Activated T-cell treated with anti-CD3 and anti-CD28 coated beads for 1 hour (primary cell): ENCODE measurements at places on chromosomes 1 and 21.

- DNase-seq: no peak
Measured at GRCh38 chr1:42430286-42431135, 25.3 kb downstream of the ZMYND12 start.

GRCh38 chr1:8679395-8679800, 138.0 kb downstream of the RERE start:
- no peak for DNase-seq

GRCh38 chr1:162397039-162397448, 14.9 kb downstream of the SH2D1B start:
- DNase-seq: no peak

GRCh38 chr1:180435566-180435965, 66.8 kb downstream of the ACBD6 start:
- DNase-seq: no peak

- no peak for DNase-seq
Measured at GRCh38 chr1:5889901-5890300, 102.3 kb downstream of the NPHP4 start.

DNA sequence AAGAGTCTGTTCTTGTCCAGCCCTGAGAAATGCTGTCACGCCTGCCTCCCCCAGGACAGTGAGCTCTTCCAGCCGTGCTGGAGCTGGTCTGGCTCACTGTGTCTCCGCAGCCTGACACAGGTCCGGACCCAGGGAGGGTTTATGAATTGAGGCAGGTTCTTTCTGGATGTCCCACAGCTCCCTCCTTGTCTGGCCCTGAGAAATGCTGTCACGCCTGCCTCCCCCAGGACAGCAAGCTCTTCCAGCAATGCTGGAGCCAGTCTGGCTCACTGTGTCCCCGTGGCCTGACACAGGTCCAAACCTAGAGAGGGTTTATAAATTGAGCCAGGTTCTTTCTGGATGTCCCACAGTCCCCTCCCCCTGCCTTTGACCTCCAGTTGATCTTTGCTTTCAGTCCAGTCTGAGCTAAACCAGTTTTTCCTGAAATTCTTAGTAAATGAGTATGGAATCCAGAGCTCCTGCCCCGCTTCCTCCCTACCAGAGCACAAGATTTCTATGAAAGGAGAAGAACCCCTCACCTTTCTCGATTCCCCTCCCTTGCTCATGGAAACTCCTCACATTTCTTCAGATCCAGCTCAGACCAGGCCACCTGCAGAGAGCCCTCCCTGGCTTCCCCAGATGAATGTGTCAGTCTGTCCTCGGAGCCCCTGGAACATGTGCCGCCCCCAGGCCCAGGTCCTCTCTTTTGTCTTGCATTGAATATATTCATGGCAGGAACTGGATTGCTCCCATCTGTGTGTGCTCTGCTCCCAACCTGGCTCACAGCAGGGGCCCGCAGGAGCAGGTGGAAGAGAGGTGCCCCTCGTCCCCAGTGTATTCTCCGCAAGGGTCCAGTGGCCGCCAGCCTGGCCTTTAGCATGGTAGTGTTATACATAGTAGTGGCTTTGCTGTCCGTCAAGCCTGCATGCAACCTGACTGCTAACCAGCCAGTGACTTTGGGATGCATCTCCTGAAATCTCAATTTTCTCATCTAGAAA, 116.3 kb downstream of the EPHB2 start:
- DNase-seq: no peak
